Head of caudate nucleus (tissue), 42 donors: ENCODE measurements at places on chromosomes 16 and 17.

GRCh38 chr16:84426804-84427203 lies 58.5 kb downstream of the ATP2C2 start:
- no peak for DNase-seq

- DNase-seq: no peak
Observed at GRCh38 chr16:84806256-84806889, 13.4 kb upstream of the CRISPLD2 start.

GRCh38 chr17:16878606-16879005 lies 93.3 kb downstream of the TNFRSF13B start:
- DNase-seq: no peak

DNA sequence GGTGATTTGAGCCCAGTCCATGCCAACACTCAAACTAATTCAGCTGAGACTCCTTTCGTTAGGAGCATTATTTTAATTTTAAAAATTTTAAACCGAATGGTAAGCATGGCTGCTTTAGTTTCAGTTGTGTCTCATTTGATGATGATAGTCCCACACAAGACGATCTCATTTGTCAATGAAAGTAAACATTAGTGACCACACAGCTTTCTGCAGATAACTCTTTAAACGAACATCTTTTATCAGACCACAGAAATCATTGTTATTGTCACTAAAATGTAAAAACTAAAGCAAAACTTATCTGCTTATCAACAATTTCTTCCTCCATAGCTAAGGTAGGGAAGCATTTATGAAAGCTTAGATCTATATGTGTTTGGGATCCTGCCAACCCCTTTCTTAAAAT lies 382.2 kb downstream of the ZFHX3 start:
- no peak for DNase-seq

GRCh38 chr16:2853531-2854073 lies 4.4 kb downstream of the PRSS22 start:
- DNase-seq: no peak

DNA sequence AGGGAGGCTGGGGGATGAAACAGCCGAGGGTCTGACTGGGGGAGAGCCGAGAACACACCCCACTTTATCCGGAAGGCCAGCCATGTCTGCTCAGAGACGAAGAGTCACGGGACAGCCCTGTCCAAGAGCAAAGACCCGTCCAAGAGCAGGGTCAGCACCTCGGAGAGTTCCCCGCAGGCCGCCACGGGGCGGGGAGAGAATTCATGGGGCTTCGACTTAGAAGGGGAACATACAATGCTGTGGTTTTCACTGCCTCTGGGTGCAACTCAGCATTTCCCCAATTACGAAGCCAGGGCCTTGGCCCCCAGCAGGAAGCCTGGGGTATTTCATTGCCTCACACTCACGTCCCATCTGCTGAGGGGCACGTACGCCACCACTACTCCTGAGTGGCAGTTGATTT lies 59.3 kb downstream of the JPH3 start:
- no peak for DNase-seq

GRCh38 chr17:2883544-2884213 lies 87.4 kb downstream of the RAP1GAP2 start:
- DNase-seq: no peak

DNA sequence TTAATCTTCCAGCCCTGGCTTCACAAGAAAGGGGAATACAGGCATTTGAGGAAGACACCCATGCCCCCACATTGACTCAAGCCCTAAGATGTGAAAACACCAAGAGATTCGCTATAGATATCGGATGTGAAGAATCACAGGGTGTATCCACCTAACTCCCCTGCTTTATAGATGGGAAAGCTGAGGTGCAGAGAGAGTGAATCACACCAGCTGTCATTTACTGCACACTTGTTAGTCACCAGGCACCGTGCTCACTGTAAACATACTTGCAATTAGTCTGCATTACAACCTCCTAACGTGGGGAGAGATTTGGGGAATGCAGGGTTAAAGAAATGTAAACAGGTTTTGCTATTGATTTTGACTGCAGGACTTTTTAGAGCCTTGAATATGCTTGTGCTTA lies 325.5 kb downstream of the C16orf95 start:
- DNase-seq: no peak

- DNase-seq: no peak
Observed at GRCh38 chr17:68179236-68179925, 68.5 kb upstream of the AMZ2 start.

- no peak for DNase-seq
Observed at GRCh38 chr17:47275245-47275984, 21.8 kb downstream of the ITGB3 start.

DNA sequence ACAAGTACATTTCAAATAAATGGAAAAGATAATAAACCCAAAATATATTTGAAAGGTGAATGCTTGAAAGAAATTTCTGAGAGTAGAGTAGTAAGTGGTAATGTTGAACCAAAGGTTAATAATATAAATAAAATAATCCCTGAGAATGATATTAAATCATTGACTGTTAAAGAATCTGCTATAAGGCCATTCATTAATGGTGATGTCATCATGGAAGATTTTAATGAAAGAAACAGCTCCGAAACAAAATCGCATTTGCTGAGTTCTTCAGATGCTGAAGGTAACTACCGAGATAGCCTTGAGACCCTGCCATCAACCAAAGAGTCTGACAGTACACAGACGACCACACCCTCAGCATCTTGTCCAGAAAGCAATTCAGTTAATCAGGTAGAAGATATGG lies 84.2 kb downstream of the C17orf58 start:
- DNase-seq: no peak

DNA sequence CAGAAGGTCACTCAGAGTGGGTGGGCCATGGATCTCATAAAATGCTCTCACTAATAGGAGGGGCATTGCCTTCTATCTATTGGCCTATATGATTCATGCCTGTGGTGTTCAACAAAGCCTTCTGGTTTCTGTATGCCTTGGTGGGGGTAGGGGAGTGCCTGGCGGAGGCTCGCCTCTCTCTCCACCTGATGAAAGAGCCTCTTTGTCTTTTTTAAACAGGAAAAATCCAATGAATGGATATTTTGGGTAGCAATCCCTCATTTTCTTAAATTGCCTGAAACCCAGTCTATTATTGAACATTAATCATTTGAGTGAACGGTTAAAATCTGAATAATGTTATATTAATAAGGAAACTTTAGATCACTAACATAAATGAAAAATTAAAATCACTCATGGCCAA lies 90.6 kb downstream of the TOX3 start:
- DNase-seq: no peak

DNA sequence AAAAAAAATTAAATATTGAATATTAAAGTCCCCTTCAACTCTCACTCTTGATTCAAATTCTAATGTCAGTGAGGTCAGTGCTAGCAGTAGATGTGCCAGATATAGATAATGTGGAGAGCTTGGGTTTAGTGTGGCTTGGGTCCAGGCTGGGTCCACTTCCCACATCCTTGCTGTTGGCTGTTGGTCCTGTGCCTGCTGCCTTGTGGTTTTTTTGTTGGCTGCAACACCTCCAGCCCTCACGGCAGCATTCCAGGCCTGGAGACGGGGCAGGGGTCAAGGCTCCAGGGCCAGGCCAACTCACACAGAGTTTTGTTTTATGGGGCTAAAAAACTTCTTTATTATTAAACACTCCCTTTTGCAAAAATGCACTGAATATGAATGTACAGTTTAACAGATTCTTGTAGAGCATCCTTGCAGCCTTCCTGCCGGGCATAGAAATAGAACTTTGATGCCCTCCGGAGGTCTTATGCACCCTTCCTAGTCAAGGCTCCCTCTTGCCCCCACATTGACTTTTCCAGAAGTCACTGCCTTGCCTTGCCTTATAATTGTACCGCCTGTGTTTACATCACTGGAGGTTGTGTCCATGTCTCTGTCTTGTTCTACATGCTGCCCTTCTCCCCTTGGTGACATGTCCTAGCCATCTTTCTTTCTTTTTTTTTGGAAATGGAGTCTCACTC lies 25.5 kb upstream of the MYO15B start:
- no peak for DNase-seq

GRCh38 chr17:57781386-57782061 lies 36.4 kb upstream of the CCDC182 start:
- DNase-seq: no peak

DNA sequence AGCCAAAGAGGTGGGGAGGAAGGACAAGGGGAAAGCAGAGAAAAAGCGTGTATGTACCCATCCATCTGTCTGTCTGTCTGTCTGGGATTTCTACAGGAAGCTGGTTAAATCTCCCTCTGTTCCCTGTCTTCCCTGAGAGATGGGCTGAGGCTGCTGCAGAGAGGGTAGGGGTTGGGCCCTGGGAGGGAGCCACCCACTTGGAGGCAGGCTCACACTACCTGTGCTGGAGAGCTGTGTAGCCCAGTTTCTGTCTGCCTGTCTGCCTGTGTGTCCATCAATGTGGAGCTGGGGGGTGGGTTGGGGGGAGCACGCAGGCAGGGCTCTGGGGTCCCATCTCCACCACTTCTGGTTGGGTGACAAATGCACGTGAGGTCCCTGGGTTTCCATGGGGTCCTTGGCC lies 18.6 kb upstream of the C17orf113 start:
- DNase-seq: no peak

DNA sequence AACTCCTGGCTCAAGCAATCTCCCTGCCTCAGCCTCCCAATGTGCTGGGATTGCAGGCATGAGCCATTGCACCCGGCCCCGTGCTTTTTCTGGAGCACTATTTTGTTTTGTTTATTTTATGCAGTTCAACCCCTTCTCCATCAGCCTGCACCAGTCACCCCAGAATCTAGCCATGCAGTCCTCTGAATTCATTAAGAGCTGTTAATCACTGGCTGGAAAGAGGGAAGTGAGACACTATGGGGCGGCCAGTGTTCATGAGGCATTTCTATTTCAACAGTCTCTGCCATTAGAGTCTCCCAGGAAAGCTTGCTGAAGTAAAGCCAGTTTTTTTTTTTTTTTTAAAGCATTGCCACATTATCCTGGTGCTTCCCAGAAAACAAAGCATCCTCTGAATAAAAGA lies 1.7 kb downstream of the VWA3A start:
- DNase-seq: no peak

GRCh38 chr17:2978991-2979390 lies 84.4 kb downstream of the OR1D5 start:
- no peak for DNase-seq

GRCh38 chr16:82700541-82701235 lies 73.9 kb downstream of the CDH13 start:
- no peak for DNase-seq

DNA sequence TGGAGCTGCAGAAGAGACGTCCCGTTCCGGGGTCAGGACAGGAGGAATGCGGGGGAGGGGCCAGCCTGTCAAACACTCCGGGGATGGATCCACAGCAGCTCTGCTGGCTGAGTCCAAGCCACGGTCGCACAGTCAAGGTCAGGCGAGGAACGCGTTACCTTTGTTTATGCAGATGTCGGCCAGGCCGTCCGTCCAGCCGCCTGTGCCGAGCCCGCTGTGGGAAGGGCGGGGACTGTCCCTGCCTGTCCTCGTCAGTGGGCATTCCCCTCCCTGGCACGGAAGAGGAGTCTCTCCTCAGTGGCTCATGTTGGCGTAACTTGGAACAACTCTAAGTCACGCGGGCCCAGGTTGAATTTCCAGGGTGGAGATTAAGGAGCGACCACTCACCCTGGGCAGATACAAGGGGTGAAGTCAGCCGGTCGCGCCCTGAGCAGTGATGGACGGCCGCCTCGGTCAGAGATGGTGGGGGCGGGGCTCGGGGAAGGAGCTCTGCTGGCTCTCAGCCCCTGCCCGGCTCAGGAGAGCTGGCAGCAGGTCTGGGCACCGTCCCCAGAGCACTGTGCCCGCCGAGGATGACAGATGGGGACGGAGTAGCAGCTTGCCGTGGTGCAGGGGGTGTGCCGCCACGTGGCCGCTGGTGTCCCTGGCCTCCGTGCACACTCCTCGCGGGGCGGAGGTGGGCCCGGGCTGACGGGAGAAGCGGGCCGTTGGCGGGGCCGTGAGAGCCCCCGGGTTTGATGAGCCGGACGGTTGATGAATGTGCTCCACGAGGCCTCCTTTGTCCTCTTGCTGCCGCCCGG lies 7.3 kb downstream of the CACNA1H start:
- DNase-seq: no peak

DNA sequence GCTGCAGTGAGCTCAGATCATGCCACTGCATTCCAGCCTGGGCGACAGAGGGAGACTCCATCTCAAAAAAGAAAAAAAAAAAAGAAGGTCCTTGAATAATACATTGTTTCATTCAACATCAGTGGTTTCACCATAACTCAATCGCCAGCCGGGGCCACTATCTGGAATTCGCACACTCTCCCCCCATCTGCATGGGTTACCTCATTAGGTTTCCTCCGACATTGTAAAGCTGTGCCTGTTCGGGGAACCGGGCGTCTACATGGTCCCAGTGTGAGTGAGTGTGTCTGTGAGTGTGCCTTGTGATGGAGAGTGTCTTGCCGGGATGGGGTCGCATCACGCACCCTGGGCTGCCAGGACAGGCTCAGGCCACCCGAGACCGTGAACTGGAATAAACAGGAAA lies 16.6 kb upstream of the RBBP6 start:
- no peak for DNase-seq

- DNase-seq: no peak
Observed at GRCh38 chr17:56929362-56929969, 15.6 kb upstream of the TRIM25 start.

GRCh38 chr16:75445298-75445697 lies 12.0 kb upstream of the CFDP1 start:
- DNase-seq: no peak

GRCh38 chr17:9557857-9558256 lies 17.8 kb downstream of the STX8 start:
- no peak for DNase-seq

GRCh38 chr16:72083778-72084404 lies 9.5 kb downstream of the TXNL4B start:
- no peak for DNase-seq
